ENCODE measurements at places on chromosomes 2 and 18.
A peak's percentile ranks its signal among the peaks of the same experiment; 100 is the strongest.

GRCh38 chr2:50746526-50746925 lies 285.4 kb downstream of the NRXN1 start:
- peak; percentile 49 for DNase-seq

GRCh38 chr18:25288340-25288938 lies 63.5 kb downstream of the ZNF521 start:
- DNase-seq, result no peak

GRCh38 chr2:69734035-69734611 lies 7.8 kb upstream of the ANXA4 start:
- no peak for DNase-seq

GRCh38 chr18:46480226-46480625 lies 176.8 kb downstream of the LOXHD1 start:
- DNase-seq, result no peak
